ENCODE measurements at places on chromosomes 5 and 9.

- DNase-seq = no peak
These were observed 35.2 kb downstream of the HMCN2 start for GRCh38 chr9:130300739-130301138.

DNA sequence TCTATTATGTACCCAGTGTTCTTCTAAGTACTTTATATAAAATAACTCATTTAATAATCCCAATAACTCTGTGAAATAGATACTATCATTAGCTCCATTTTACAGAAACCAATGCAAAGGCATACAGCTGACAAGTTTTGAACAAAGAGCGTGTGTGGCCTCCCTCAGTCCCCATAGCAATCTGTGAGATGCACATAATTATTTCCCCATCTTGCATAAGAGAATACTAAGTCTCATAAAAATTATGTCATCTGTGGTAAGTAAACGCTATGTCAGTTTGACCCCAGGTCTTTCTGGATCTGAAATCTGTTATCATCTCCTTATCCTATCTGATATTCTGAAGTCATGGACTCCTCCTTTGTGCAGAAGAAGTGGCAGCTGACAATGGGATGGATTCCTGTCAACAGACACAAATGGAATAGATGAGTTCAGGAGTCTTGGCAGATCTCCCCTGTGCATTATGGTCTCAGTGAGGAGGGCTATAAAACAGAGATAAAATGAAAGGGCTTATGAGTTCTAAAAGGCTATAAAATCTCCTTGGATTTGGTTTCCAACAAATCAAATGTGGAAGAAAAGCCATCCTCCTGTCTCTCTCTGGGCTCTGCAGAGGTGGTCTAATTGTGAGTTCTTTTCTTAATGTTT lies 162.5 kb upstream of the TLE4 start:
- no peak for DNase-seq

DNA sequence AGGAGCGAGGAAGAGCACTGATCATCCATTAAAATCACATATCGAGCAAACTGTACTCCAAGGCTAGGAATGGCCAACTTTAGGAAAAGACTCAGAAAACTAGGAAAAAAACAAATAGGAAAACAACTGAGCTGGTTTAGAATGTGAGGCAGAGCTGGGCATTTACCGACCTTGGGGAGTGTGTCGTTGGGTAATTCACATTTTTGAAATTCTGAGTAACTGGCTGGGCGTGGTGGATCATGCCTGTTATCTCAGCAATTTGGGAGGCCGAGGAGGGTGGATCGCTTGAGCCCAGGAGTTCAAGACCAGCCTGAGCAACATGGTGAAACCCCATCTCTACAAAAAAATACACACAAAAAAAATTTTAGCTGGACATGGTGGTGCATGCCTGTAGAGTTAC lies 70.1 kb downstream of the ZFAND5 start:
- no peak for DNase-seq

DNA sequence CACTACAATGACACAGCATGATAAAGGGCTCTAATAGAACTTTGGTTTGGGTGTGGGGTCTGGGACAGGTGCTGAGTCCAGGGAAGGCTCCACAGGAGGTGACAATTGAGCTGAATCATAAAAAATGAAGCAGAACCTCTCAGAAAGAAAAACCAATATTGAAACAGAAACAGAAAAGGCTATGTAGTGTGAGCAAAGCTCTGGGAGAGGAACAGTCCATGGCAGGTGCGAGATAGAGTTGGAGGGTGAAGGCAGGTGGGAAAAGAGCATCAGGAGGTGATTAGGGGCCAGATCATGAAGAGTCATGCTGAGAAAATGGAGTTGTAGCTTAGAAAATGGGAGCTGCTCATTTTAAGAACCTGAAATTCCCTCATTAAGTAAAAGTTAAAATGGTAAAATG lies 164.9 kb downstream of the KCTD16 start:
- no peak for DNase-seq

All from activated CD4-positive, alpha-beta T cell treated with anti-CD3 and anti-CD28 coated beads, Interleukin-2, amount 50 U/mL, for 16 hours (primary cell).